ENCODE measurements at places on chromosomes 5 and 9.

DNA sequence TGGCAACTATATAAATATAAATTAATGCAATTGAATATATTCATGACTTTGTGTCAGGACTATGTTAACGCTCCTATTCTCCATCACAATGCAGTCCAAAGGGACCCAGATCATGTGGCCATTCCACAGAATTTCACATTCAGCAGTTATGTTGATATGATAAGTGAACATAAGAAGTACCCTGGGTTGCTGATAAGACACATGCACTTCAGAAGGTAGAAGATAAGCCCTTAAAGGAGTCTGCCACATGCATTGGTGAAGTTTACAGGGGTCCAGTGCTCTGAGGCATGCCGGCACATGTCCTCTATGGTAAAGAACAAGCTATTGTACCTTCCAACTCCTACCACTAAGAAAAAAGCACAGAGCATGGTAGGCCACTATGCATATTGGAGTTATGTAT is 76.4 kb downstream of the PHAX start:
- no peak for DNase-seq

DNA sequence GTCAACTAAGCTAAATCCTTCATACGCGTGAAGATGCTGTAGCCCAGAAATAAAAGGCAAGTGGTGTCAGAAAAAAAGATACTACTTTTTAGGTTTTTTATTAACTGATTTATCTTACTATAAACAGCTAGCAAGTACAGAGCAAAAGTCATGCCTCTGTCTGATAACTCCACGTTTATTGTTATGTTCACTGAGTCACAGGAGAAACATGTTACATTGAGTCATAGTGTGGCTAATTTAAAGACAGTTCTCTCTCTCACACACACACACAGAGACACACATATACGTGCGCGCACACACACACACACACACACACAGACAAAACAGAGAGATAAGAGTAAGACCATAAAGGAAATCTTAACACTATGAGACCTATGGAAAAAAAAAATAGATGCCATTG is 770.0 kb upstream of the CDH10 start:
- DNase-seq, result no peak

- peak; percentile 16 for DNase-seq
Observed at GRCh38 chr5:6739603-6740002, 26.4 kb downstream of the TENT4A start.

GRCh38 chr9:4317681-4318080 is 17.8 kb upstream of the GLIS3 start:
- no peak for DNase-seq

DNA sequence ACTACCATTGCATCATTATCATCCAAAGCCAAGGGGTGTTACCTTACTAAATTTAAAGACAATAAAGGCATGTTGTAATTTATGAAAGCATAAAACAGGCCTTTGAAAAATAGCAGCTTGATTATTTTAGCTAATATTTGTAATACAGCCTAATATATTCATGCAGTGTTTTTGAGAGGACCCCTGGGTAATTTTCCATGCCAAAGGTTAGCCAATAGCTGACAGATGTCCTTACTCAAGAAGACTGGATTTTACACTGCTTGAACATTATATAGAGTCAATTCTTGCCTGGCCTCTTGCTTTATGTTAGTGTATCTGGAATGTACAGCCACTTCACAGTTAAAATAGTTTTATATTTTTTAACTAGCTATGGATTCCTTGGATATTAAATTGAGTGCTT is 337.8 kb upstream of the PAPPA start:
- no peak for DNase-seq

DNA sequence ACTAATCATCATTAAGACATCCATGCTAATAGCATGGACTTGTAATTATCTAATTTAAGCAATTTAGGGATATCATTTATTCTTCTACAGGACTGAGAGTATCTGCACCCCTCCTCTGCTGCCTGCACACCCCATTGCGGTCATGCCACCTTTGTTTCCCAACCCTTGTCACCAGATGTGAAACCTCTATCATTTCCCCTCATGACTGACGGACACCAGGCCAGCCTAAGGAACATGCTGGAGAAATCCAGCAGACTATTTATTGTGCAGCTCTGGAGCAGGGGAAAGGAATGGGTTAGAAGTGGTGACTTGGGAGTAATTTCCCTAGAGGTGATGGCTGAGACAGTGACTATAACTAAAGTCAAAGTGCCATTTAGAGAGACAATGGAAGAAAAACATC is 40.7 kb downstream of the UGCG start:
- no peak for DNase-seq

DNA sequence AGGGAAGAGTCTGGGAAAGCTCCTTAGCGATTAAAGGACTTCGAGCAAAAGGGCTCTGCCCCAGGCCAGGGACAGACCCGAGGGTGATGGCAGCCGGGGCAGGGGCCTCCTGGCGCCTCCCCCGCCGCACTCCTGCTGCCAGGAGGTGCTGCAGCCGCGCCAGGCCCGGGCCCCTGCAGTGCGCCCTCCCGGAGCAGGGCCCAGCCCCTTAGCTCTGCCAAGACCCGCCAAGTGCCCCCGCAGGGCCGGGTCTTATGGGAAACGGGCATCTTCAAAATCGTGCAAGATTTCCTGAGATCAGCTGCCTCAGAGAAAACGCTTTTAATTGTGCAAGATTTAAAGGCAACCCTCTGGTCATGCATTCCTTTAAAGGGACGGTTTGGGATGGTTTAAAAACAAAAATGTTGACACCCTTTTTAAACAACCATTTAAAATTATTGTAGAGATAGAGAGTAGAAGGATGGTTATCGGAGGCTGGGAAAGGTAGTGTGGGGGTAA is 52.4 kb downstream of the CDC14B start:
- no peak for DNase-seq

DNA sequence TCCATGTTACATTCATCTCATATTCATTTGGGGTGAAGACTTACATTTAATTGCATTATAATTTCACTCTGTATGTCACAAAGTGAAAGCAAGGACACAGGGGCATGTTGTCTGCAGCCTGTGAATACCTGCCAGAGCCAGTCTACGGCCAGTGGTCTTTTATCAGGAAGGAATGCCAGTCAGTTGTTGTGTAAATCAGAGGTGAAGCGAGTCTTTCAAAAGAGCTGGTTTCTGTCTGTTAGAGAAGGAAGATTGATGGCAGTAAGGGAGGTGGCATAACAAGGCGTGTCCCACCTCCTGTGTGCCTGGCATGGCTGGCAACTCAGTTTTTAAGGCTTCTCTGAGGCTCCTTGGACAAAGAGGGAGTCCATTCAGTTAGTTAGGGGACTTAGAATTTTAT is 18.1 kb upstream of the SYK start:
- no peak for DNase-seq

DNA sequence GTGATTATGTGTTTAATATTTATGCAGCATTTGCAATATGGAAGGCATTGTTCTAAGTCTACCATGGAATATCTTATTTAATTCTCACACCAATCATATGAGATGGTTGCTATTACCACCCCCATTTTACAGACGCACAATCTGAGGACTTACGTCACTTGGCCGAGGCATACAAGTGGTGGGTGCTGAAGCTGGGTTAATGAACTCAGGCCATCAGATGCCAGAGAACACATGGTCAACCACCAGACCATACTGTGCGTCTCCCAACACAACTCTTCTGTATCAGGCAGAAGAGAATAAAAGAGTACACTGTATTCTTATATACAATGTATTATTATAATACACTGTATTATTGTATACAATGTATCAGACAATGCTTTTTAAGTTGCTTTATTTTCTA is 59.5 kb downstream of the ZNF366 start:
- DNase-seq, result no peak

DNA sequence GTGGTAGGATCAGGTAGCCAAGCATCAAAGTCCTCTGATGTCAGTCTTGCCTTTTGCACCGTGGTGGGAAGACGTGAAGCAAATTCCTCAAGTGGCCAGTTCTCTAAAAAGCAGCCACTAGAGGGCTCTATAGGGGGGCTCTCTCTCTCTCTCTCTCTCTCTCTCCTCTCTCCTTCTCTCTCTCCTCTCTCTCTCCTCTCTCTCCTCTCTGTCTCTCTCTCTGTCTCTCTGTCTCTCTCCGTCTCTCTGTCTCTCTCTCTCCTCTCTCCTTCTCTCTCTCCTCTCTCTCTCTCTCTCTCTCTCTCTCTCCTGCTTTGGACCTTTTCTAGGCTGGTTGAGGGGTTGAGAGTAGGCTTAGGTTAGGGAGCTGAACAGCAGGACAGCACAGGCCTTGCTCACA is 13.9 kb upstream of the OSMR start:
- no peak for DNase-seq

GRCh38 chr5:74337254-74337983 is 303.1 kb downstream of the ENC1 start:
- DNase-seq, result no peak

DNA sequence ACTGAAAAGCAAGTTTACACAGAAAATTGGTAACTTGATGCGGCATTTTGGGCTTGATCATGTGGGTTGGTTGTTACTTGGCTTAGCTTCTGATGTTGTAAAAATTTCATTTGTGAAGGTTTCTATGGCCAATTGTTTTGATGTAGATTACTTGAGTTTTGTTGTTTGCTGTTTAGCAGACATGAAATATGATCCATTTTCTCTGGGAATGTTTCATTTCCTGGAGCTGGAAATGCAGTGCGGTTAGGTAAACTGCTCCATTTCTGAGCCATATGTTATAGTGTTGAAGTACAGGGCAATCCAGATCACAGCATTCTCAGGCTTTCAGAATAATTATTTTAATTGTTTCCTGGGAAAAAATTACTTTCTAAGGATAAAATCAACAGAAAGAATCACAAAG is 396.9 kb downstream of the ENC1 start:
- DNase-seq, result no peak

DNA sequence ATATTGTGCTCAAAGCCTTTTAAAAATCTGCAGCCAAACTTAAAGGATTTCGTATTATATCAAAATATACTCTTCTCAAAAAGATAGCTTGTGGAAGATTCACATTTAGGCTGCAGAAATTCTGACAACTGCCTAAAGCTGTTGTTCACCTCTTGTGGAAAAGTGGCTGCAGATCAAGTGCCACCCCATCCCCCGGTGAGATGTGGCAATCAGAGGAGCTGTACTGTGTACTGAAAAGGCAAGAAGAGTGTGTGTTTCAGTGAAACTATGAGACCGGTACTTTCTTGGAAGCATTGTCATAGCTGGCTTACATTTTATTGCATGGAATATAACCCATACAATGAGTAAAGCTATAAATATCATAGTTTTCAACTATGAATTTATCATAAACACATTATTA is 64.3 kb downstream of the CDH18 start:
- DNase-seq, result no peak

- DNase-seq, result no peak
Observed at GRCh38 chr9:136572828-136573625, 27.2 kb upstream of the NOTCH1 start.

DNA sequence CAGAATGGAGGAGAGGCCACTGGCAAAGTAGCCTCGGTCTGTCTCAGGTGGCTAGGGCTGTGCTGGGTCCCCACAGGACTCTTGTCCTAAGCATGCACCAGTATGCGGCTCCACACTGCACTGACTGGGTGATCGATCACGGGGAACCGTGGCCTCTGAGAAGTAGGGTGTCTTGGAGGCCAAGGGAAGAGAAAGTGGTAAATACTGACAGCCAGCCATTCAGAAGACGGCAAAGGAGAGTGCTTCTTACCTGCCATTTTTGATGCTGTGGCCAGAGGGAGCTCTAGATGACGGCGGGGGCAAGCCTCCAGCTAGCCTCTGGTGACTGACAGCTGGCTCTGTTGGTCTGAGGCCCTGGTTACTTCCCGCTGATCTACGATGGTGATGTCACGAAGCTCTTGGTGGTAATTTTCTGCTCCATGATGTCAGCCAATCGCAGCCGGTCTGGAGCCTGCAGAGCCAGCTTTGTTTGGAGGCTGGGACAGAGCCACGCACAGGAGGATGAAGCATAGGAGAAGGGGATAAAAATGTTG is 40.4 kb upstream of the GADD45G start:
- DNase-seq, result no peak

- no peak for DNase-seq
Observed at GRCh38 chr5:5605170-5605764, 182.8 kb downstream of the ICE1 start.

DNA sequence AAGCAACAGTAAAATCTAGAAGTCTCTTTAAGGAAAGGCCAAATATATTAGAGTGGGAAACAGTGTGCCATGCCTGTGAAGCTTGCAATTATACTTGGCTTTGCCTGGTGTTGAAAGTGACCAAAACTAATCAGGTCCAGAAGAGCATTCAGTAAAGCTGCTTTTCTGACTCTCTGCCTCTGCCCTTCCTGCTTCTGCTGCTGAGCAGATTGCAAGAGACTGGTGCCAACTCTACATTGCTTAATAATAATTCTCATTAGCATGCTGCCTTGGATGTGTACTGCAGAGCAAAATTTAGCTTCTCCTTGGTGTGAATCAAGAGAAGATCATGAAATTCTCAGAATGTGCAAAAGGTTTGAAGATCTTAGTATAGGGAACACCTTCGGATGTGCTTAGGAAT is 120.4 kb upstream of the RFX3 start:
- no peak for DNase-seq

- DNase-seq, result no peak
Observed at GRCh38 chr5:154728939-154729588, 26.1 kb upstream of the LARP1 start.

- DNase-seq, result no peak
Observed at GRCh38 chr5:140084541-140084940, 29.4 kb upstream of the PURA start.

DNA sequence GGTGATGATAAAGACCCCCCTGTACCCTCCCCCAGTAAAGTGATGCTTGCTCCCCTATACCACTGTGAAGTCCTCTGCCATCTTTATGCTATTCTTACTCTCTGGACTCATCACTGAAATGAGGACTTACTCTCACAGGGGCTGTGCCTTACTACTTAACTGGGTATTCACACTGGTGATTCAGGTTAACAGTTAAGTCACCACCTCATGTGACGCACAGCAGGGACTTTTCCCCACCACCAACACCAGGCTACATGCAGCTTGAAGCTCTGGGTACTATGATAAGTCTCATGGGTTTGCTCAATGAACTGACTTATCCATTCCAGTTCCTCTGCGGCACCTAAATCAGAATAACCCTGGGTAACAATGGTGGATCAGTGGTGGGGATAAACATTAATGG is 163.7 kb downstream of the ELAVL2 start:
- no peak for DNase-seq

GRCh38 chr5:137136991-137137632 is 362.0 kb downstream of the SPOCK1 start:
- no peak for DNase-seq

- no peak for DNase-seq
Observed at GRCh38 chr5:8458038-8458383, 589.1 kb downstream of the MTRR start.

GRCh38 chr5:116766470-116766947 is 191.9 kb upstream of the SEMA6A start:
- DNase-seq, result no peak

- DNase-seq, result no peak
Observed at GRCh38 chr5:144328980-144329379, 158.3 kb downstream of the KCTD16 start.

GRCh38 chr9:85009251-85009650 is 339.7 kb downstream of the NTRK2 start:
- no peak for DNase-seq

GRCh38 chr5:75044406-75044805 is 8.0 kb downstream of the GCNT4 start:
- DNase-seq, result no peak

GRCh38 chr9:78026416-78026815 is 5.2 kb downstream of the GNAQ start:
- DNase-seq, result peak; percentile 62

- DNase-seq, result no peak
Observed at GRCh38 chr9:122222791-122223190, 6.0 kb downstream of the LHX6 start.
